ENCODE measurements at places on chromosomes 2 and 18.

DNA sequence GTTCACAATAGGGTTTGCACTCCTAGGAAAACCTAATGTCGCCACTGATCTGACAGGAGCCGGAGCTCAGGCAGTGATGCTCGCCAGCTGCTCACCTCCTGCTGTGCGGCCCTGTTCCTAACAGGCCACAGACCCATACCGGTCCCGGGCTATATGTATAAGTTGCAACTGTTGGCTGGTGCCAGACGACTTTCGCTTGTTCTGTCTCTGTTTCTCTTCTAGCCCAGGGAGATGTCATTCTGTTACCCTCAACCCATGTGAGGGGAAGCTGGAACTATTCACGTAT lies 170.3 kb downstream of the BCL2 start:
- no peak for DNase-seq

GRCh38 chr2:56248965-56249742 lies 65.4 kb downstream of the CCDC85A start:
- DNase-seq = no peak

DNA sequence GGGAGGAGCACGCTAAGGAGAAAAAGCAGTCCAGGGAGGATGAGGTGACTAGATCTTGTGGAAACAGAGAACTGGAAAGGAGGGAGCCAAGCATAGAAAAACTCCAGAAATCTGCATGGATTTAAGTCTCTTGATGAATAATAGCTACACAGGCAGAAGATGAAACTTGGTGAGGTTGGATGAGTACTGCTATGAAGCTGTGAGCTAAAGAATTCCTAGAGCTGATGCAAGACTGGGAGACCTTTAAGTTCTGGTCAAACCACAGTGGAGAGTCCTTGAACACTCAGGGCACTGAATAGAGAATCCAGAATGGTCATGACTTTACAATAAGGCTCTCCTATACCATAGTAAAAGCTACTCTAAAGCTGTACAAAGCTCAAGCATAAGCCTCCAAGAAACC lies 18.4 kb upstream of the PIEZO2 start:
- DNase-seq = no peak

GRCh38 chr18:45416168-45416567 lies 199.1 kb upstream of the SLC14A2 start:
- no peak for DNase-seq

GRCh38 chr2:171318463-171318934 lies 115.3 kb downstream of the METTL8 start:
- no peak for DNase-seq

- DNase-seq = no peak
Observed at GRCh38 chr2:174675615-174676014, 78.0 kb upstream of the WIPF1 start.

- DNase-seq = no peak
Observed at GRCh38 chr2:134407154-134407890, 153.4 kb downstream of the MGAT5 start.

DNA sequence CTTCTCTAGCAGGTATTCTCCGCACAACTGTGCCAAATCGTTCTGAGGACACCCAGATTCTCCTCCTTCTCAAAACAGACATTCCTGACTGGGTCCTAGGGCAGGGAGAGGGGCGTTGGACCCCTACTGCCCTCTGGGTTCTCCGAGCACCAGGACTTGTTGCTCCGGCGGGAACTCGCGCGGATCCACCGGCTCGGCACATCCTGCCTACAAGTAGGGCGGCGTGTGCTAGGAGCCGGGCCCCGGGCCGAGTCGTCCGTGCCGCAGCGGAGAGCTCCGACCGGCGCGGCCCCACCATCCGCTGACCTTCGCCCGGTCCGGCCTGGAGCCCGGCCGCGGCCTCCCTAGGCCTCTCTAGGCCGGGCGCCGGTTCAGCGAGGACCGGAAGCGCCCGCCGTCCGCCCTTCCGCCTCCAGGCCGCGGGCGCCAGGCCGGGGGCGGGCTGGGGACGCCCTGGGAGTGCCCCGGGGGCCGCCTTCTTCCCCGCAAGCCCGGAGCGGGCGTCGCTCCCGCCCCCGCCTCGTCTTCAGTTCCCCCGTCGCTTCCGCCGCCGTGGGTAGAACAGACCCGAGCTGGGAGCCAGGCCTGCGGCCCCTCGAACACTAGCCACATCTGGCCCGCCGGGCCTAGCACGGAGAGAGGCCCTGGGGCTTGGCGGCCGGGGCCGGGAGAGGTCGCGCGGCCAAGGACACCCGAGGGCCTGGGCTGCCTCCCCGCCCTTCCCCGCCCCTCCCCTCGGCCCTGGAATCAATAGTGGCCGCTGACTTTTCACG lies 7.6 kb upstream of the ONECUT2 start:
- no peak for DNase-seq

Measured in memory B cell (primary cell).